ENCODE measurements at places on chromosomes 7 and 10.

- DNase-seq: no peak
These were observed 948 bp downstream of the ZNF138 start for GRCh38 chr7:64795176-64795575.

- DNase-seq: no peak
These were observed 232.6 kb downstream of the CELF2 start for GRCh38 chr10:11250304-11250703.

DNA sequence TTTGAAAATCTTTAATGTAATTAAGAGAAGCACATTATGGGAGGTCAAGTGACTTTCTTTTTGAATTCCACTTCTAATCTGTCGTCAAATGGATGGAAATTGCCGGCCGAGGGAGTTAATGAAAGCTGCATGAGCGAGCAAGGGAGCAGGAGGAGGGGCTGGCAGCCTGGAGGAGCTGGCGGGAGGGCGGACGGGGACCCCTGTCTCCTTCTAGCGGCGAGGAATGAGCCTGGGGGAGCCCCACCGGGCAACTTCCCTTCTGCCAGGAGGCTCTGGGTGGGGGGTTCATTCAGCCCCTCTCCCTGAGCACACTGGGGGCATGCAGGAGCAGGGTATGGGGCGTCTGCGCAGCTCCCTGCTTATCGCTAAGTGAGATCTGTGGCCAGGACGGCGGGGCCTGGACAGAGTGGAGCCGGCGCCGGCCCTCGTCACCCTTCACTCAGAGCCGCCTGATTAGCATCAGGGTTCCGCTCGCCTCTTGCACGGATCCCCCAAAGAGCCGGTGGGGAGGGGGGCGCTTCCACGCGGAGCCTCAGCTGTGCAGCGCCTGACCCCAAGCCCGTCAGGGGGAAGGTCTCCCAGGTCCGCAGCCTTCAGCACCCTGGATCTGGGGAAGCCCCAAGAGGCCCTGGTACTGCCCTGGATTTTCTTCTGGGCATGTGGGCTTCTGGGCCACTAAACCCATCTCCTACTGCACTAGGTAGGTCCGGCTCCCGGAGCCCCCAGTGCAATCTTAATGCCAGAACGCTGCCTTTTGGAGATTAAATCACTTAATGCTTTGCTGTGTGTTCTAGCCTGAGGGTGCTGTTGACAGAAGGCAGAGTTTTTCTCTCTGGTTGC lies 680.8 kb downstream of the LRMDA start:
- DNase-seq: no peak

DNA sequence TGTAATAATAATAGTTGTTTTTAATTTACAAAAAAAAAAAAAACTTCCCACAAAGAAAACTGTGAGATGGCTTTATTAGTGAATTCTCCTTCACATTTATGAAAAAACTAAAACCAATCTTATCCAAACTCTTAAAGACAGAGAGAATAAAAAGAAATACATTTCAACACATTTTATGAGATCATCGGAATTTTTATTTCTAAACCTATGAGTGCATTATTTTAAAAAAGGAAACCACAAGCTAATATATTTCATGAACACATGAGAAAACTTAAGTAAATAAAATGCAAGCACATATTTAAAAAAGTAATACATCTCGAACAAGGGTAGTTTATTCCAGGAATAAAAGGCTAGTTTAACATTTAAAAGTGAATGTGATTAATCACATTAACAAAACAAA lies 31.5 kb downstream of the C7orf25 start:
- no peak for DNase-seq

- no peak for DNase-seq
These were observed 8.7 kb upstream of the GRIFIN start for GRCh38 chr7:2484868-2485267.

DNA sequence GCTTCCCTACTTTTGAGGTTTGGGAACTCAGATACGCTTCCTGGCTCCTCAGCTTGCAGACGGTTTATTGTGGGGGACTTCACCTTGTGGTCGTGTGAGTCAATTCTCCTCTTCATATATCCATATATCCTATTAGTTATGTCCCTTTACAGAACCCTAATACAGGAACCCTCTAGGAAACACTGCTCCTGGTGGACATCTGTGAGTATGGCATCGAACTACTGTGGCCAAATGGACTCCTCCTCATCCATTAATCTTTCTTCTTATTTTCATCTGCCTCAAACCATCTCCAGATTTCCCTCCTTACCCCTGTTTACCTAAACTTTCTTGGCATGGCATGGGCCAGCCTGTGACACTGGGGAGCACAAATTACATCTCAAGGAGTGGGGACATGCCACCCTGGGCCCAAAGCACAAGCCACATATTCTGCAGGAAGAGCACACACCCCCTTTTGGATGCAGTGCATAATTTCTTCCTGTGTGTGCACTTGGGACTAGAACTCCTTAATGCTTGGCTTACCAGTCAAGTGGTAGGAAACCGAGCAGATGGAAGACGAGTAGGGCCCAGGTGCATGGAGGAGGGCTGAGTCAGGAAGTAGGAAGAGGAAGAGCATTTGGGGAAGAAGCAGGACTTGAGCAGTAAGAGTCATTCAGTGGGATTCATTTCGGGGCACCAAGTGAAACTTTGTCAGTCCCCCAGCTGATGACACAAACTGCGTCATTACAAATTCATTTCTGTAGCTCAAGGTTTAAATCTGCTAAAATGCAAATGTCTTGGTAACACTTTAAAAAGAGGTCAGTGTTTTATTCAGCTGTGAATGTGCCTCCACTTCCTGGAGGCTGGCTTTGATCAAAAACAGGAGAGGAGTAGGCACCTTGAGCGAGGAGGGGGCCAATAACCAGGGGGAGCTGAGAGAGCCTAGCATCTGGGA lies 80.8 kb upstream of the PLXNA4 start:
- no peak for DNase-seq

GRCh38 chr10:43765516-43765915 lies 116.8 kb upstream of the ZNF32 start:
- no peak for DNase-seq

GRCh38 chr10:126131341-126131740 lies 235.0 kb downstream of the FANK1 start:
- DNase-seq: no peak

DNA sequence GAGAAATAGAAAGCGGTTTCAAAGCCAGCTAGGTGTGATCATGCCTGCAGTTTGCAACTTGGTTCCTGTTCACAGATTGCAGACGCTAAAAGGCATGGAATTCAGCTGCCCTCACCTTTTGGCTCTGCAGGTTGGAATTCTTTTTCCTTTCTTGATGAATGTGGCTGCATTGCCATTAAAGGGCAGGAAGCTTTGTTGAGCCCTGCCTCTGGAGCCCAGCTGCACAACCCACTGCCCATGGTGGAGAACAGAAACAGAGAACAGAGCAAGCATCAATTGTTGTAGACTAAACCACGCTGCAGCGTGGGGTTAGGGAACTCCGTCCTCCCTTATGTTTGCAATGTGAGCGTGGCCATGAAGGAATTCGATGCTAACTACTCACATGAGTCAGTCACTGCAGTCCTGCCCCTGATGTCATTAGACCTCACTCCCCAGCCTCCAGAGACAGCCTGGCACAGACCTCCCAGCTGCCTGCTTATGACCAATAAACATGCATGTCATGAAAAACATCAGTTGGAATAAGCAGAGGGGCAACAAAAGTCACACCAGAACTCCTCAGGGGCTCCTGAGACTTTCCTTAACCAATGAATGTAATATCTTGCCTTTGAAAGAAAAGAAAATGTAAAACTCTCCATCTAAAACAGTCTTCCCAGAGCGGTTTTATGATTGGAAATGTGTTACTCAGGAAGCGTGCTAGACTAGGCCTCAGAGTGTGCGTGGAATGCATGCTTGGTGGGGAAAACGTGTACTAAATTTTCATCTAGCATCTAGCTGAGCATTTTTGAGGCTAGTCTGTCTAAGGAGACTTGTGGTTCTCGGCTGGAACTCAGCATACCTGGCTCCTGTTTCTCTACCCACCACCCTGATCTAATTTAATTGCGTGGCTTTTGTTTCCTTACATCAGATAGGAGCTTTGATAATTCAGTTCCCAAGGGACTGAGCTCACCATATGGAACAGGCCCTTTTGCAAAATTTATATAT lies 232.2 kb downstream of the KIAA1217 start:
- DNase-seq: no peak

DNA sequence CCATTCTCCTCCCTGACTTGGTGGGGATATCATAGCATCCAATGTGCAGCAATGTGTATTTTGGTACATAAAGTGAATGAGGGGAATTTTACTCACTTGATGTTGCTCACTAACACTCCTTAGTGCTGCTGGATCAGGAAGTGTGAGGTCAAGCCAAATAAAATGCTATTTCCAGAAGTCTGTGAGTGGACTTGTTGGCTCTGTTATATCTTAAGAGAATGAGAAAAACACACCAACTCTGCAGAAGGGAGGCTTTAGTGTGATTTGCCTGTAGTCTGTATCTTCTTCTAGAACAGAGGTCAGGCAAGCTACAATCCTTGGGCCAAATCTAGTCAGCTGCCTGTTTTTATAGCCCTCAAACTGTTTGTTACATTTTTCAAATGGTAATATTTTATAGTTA lies 154.3 kb downstream of the POLR1F start:
- DNase-seq: no peak

- DNase-seq: no peak
These were observed 136.8 kb upstream of the PDE1C start for GRCh38 chr7:32206987-32207386.

- DNase-seq: no peak
These were observed 88.8 kb downstream of the LHPP start for GRCh38 chr10:124550293-124551034.

GRCh38 chr7:25659841-25660240 lies 431.6 kb upstream of the NPVF start:
- no peak for DNase-seq

DNA sequence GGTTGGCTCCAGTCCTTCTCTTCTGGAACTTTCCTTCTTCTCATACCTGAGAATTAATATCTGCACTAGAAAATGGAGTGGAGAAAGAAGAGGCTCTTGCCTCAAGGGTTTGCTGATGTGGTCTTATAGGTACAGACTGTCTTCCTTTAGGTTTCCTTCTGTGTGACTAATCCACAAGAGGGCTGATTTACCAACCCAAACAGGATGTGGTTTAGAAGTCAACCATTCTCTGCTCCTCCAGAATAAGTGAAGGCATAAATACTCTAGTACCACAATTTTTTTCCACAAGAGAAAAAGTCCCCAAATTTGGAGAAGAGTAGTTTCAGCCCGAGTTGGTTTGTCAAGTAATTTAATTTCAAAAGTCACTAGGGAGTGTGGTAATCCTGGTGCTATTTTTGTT lies 85.8 kb downstream of the NRP1 start:
- DNase-seq: no peak

DNA sequence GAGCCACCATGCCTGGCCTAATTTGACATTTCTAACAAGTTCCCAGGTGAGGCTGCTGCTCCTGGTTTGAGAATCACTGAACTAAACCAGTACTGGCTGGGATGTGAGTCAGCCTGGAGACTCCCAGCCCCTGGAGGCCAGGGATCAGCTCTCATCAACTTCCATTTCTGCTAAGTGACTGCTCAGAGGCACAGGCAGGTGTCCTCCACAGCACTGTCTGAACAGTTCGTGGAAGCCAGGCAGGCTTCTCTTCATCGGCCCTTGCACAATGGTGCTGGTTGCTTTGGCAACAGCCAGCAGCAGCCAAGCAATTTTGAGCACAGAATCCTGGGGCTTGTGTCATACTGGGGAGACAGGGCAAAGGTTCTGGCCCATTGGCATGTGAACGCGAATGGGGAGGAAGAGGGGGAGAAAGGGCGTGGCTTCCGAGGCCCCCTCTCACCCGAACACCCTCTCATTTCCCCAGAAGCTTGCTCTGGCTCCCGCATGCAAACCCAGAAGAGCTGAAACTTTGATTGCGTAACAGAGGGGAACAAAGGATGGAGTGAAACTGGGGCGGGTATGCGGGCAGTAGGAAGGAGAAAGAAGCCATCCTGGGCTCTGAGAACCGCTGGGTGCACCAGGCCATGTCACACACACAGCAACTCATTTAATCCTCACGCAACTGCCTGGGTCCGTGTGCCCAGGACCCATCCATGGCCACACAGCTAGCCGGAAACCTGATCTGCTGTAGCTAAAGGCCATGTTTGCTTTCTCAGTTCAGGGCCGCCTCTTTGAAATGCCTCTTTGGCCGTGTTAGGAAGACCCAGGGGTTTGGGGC lies 9.0 kb upstream of the POR start:
- no peak for DNase-seq

GRCh38 chr10:78389419-78389818 lies 355.8 kb downstream of the RPS24 start:
- DNase-seq: no peak

Data from activated CD4-positive, alpha-beta T cell treated with anti-CD3 and anti-CD28 coated beads, Interleukin-2, amount 50 U/mL, for 24 hours (primary cell).